Activated gamma-delta T cell (primary cell): ENCODE measurements at places on chromosomes 5 and 9.

DNA sequence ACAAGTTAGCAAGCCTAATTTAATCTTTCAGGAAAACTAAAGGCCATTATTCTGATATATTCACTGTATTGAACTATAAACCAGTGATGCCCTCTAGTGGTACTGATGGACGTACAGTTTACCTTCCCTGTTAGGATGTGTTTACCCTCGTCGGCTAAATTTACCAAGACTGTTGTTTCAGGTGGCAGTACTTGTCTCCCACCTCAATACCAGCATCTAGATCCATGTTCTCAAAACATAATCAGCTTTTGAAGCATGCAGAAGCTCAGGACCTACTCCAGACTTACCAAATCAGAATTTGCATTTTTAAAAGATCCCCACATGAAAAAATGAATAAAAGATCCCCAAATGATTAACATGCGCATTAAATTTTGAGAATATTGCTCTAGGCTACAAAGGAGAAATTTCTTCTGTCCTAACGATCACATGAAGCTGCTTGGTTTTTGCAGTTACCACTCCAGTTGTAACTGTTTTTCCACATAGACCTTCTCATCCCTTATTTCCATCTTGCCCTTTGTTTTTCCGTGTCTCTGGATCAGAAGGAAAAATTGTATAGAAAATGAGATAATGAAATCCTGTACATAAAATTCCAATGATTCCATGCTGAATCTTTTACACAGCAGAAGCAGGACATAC lies 3.2 kb upstream of the BAAT start:
- DNase-seq: no peak

GRCh38 chr5:21574961-21575360 lies 1278.2 kb downstream of the CDH12 start:
- DNase-seq: no peak

GRCh38 chr5:95392593-95393182 lies 1.5 kb downstream of the FAM81B start:
- no peak for DNase-seq

DNA sequence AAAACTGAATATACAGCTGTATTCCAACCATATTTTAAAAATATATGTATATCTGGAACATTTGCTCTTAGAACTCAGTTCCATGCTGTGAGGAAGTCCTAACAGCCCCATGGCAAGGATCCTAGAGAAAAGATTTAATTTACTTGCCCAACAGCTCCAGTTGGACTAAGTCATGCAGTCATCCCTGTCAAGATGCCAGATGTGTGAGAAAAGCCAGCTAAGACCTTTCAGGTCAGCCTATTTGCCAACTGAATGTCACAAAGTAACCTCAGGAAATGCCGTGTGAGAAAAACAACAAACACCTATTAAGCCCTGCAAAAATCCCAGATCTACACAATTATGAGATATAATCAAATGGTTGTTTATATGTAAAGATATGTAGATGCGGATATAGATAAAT lies 416.3 kb downstream of the NR2F1-AS1 start:
- no peak for DNase-seq
